Keratinocyte (primary cell): ENCODE measurements at places on chromosomes 13 and 19. TPM values are rescaled to one million over a fixed set of nuclear protein-coding genes. Genes with fewer than 3 reads are reported as not detected.

Gene ZNF561
- polyA plus RNA-seq, result 38.2 to 66.1 TPM (median 56.3 TPM) in 3 replicates

DNA sequence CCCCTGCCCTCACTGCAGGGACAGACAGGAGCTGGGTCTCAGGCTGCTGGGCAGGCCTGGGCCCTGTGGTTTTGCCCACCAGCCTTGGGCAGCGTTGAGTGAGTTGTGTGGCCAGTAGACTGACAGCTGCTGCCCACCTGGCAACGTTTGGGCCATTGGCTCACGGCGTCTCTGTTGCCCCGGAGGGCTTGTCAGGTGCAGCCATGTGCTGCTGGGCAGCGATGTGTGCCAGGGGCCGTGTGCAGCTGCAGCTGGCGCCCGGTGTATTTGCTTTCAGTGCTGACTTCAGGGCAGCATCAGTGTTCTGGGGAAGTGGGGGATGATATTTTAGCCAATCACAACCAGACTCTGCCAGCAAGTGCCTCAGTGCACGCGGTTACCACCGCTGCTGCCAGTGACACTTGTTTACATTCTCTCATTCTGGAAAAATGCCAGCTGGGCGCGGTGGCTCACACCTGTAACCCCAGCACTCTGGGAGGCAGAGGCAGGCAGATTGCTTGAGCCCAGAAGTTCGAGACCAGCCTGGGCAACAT lies 10.6 kb downstream of the FZR1 start:
- DNase-seq, result no peak
- peaks cover 11% of the 10 kb centered on the region for H3K36me3 ChIP-seq
- no peak overlapping the region for H3K27ac ChIP-seq

Gene XRCC1
- 16.3 to 17.5 TPM (median 16.8 TPM) in 3 replicates for polyA plus RNA-seq

GRCh38 chr13:111184458-111185401 lies 69.6 kb downstream of the ARHGEF7 start:
- H3K4me1 ChIP-seq, result peaks cover 14% of the 10 kb centered on the region
- no peak for DNase-seq
- no peaks in the 10 kb centered on the region for H3K36me3 ChIP-seq
- H3K4me3 ChIP-seq, result no peak overlapping the region
- no peaks in the 10 kb centered on the region for H3K27me3 ChIP-seq

GRCh38 chr13:112634102-112634501 lies 46.1 kb upstream of the TUBGCP3 start:
- no peak overlapping the region for H3K27ac ChIP-seq
- H3K27me3 ChIP-seq, result peaks cover 41% of the 10 kb centered on the region
- DNase-seq, result no peak
- no peak overlapping the region for H3K4me3 ChIP-seq
- peaks cover 7% of the 10 kb centered on the region for H3K4me1 ChIP-seq
- no peaks in the 10 kb centered on the region for H3K36me3 ChIP-seq

Gene NPAS1
- polyA plus RNA-seq, result 0.42 to 0.81 TPM (median 0.42 TPM) in 3 replicates

Gene NDUFS7
- 23.2 to 52.1 TPM (median 41.3 TPM) in 3 replicates for polyA plus RNA-seq

DNA sequence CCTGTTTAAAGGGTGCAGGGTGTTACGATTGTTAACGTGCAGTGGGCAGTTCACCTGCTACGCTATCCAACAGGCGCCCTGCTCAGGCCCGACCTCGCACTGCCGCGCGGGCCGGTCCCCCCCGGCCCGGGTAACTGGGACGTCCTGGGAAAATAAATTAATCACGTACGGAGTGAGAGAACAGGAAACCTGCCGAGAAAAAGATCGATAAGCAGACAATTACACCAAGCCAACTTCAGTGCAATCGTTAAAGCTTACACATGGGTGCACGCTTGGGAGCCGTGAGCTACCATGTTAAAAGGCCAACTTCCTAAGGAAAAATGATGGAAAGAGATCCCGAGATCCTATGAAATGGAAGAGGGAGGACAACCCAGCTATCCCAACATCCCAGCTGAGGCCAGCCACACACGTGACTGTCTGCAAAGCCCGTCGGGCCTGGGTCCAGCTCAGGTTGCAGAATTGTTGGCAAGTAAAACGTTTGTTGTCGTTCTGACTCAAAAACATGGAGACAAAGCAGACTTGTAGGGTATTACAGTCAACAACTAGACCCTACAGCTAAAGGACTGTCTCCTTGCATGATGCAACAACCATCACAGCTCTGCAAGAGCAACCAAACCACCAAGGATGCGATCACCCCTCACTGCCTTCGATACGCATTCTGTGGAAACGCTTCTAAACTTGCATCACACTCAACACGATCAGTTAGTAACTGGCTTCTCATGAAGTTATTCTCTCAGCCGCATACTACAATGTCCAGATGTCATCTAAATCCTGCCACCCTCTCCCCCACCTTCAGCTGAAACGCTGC lies 741 bp upstream of the TUBGCP3 start:
- H3K4me1 ChIP-seq, result peaks cover 3% of the 10 kb centered on the region
- no peaks in the 10 kb centered on the region for H3K27me3 ChIP-seq
- no peaks in the 10 kb centered on the region for H3K36me3 ChIP-seq
- no peak for DNase-seq

- H3K27ac ChIP-seq, result no peak overlapping the region
- DNase-seq, result no peak
- H3K4me1 ChIP-seq, result no peaks in the 10 kb centered on the region
- no peak overlapping the region for H3K4me3 ChIP-seq
- H3K27me3 ChIP-seq, result no peaks in the 10 kb centered on the region
Observed at GRCh38 chr19:21912654-21913053, 76.7 kb upstream of the ZNF43 start.

Gene WTIP
- 13.2 to 17.7 TPM (median 14.5 TPM) in 3 replicates for polyA plus RNA-seq

GRCh38 chr13:40983725-40984667 lies 35.1 kb downstream of the ELF1 start:
- H3K4me3 ChIP-seq, result peak overlapping the region; percentile 53
- peaks cover 27% of the 10 kb centered on the region for H3K4me1 ChIP-seq
- H3K36me3 ChIP-seq, result peaks cover 3% of the 10 kb centered on the region
- no peaks in the 10 kb centered on the region for H3K27me3 ChIP-seq
- peak overlapping the region; percentile 40 for H3K27ac ChIP-seq
- DNase-seq, result no peak

Gene ARRDC5
- polyA plus RNA-seq, result not detected in 3 replicates

Gene FREM2
- polyA plus RNA-seq, result 0.01 to 0.07 TPM (median 0.03 TPM) in 3 replicates

Gene MADCAM1
- 0.05 to 0.12 TPM (median 0.07 TPM) in 3 replicates for polyA plus RNA-seq

Gene ZNF628
- polyA plus RNA-seq, result 0.22 to 1.5 TPM (median 0.39 TPM) in 3 replicates

Gene SACS
- polyA plus RNA-seq, result 7.8 to 13.5 TPM (median 11.2 TPM) in 3 replicates

- H3K4me1 ChIP-seq, result peaks cover 8% of the 10 kb centered on the region
- H3K36me3 ChIP-seq, result no peaks in the 10 kb centered on the region
- no peak overlapping the region for H3K4me3 ChIP-seq
- DNase-seq, result peak; percentile 98
Observed at GRCh38 chr19:55189403-55189835, 9.3 kb upstream of the SYT5 start.

Gene SLC8A2
- polyA plus RNA-seq, result 0.03 to 0.17 TPM (median 0.04 TPM) in 3 replicates
